ENCODE measurements at places on chromosomes 3 and 15.
A peak's percentile ranks its signal among the peaks of the same experiment; 100 is the strongest.

DNA sequence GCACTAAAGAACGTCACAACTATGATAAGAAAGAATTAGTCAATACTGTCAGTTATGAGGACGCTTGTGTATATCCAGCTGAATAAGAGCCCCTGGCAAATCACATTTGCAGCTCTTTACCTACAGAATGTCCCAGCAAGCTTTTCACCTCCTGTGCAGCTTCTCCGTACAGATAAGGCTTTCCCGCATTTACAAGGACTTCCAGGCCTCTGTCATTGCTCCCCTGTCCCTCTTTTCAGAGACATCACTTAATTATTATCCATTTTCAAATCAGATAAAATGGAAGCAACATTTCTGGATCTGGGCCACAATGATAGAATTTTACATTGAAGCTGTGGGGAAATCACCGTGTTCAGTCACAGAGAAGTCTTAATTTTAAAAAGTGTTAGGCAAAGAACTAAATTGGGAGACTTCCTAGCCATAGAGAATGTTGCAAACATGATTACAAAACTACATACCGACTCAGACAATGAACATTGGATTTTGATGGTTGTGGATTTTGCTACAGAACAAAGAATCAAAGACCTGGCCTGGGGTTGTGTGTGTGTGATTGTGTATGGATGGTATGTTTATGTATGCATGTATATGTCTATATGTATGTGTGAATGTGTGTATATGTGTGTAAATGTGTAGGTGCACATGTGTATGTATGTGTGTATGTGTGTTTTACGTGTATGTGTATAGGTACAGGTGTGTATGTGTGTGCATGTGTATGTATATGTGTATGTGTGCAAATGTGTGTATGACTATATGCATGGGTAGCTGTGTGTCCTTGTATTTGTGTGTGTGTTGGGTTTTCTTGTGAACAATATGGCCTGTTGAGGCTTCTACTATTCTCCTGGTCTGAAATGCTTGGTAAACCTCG, 41.5 kb downstream of the MGLL start:
- no peak for DNase-seq

- DNase-seq = peak; percentile 15
Measured at GRCh38 chr3:140736863-140737460, 59.1 kb downstream of the TRIM42 start.

GRCh38 chr3:47113669-47114365, 50.1 kb downstream of the SETD2 start:
- DNase-seq = no peak

DNA sequence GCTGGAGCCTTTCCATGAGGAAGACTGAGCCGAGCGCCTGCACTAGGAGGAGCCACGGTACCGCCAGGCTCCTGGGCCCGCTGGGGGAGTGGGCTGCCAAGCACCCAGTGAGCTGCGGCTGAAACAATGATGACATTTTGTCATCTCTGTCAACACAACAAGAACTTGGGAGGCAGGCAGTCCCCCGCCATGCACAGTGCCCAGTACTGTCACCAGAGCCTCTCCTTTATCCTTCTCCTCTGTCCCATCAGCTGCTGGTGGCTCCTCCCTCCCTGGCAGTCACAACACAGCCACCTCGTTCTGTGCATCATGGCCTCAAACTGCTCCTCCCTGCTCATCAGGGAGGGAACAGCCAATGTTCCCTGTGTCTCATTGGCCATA, 34.0 kb upstream of the PCSK6 start:
- DNase-seq = no peak

GRCh38 chr3:18672561-18672960, 247.4 kb upstream of the SATB1 start:
- no peak for DNase-seq

GRCh38 chr15:35925275-35926006, 379.5 kb upstream of the DPH6 start:
- DNase-seq = no peak

DNA sequence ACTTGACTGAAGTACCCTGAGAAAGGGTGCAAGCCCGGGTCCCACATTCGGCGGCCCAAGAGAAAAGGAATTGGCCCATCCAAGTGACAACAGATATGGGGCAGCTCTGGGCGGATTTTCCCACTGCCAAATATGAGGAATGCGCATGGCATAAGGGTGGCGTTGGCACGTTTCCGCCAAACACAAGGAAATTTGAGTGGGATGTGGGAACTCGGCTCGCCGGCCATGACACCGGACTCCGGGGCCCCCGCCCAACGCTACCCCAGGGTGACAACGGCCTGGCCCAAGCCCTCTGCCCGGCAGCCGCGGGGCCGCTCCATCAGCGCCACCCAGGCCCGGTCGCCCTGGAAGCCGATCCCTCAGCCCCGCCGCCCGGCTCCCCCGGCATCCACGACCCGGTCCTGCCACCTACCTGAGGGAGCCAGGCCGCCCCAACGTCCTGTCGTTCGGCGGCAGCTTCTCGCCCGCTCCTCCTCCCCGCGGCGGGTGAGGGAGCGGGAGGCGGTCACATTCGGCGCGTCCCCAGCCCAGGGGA, 449 bp downstream of the RAF1 start:
- no peak for DNase-seq

DNA sequence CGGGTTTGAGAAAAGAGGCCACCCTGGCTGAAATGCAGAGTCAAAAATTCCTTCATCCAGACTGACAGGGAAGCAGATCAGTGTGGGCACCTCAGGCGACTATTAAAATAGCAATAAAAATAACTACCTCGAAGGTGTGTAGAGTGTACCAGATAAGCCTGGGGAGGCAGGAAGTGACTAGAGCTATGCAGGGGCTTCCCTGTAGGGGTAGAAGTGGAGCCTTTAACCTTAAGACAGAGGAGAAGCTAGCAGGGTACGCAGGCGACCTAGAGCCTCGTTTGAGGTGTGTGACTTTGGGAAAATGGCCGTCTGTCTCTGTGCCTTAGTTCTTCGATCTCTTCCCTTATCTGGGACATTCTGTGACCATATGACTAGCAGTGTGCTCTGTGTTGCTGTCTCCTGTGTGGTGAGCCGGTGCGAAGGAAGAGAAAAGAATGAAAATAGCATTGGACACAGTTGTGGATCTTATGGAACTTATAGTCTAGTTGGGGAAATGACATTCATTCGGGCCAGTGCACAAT, 17.6 kb downstream of the BHLHE40 start:
- no peak for DNase-seq

DNA sequence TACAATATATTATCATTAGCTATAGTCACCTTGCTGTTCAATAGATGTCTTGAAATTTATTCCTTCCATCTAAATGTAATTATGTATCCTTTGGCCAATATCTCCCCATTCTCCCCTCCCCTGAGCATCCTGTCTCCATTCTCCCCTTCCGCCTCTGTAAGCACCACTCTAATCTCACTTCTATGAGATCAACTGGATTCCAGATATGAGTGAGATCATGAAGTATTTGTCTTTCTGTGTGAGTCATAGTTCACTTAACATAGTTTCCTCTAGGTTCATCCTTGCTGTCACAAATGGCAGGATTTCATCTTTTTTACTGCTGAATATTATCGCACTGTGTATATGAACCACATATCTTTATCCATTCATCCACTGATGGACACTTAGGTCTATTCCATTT, 148.8 kb upstream of the NDN start:
- DNase-seq = no peak

GRCh38 chr15:80841541-80841940, 62.4 kb downstream of the CEMIP start:
- DNase-seq = no peak
